CD4-positive, alpha-beta T cell treated with Interleukin-15 for 4 hours (primary cell): ENCODE measurements at places on chromosomes 1 and 21.

- DNase-seq = no peak
These were observed 9.0 kb downstream of the DYNLT5 start for GRCh38 chr1:66761221-66761620.

- no peak for DNase-seq
These were observed 1092.2 kb downstream of the KCNT2 start for GRCh38 chr1:195516036-195516435.

DNA sequence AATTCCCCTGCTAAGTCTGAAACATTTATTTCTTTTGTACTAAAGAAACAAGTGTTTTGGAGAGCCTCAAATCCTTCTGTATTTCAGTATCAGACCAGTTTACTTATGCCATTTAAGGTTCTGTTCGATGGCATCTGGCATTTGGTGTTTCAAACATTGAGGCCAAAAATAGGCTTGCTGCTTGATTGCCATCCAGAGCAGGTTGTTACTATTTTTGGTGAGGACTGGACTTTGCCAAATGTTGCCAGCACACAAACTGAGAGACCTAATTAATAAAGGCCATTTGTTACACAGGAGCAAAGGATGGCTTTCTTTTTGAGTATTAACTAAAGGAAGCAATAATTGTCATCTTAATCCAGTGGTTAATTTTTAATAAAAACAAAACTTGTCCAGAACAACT is 26.2 kb downstream of the VPS45 start:
- no peak for DNase-seq

GRCh38 chr21:43644071-43644470 is 15.2 kb downstream of the HSF2BP start:
- no peak for DNase-seq

DNA sequence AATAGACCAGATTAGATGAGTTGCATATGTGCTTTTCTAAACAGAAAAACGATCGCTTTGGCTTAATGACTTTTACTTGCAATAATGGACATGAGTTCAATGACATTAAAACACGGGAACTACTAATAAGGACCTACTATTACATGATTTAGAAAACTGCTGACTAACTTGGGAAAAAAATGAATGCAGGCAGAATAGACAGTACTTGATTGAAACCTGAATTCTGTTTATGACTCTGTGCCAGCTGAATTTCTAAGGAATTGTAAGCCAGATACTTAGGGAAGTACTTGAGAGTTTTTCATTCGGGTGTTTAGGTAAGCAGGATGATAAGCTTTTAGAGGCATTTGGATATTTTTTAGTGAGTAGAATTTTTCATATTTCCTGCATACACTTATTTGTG is 12.0 kb downstream of the ADGRL2 start:
- no peak for DNase-seq

GRCh38 chr1:145917595-145917994 is 922 bp downstream of the PEX11B start:
- DNase-seq = no peak

- DNase-seq = no peak
These were observed 32.5 kb downstream of the THAP3 start for GRCh38 chr1:6657138-6657537.
